ENCODE measurements at places on chromosomes 12 and 14.

GRCh38 chr14:60807971-60808370 lies 73.4 kb downstream of the MNAT1 start:
- peaks cover 9% of the 10 kb centered on the region for H3K4me1 ChIP-seq
- H3K36me3 ChIP-seq = peaks cover 26% of the 10 kb centered on the region
- H3K4me3 ChIP-seq = no peak overlapping the region

DNA sequence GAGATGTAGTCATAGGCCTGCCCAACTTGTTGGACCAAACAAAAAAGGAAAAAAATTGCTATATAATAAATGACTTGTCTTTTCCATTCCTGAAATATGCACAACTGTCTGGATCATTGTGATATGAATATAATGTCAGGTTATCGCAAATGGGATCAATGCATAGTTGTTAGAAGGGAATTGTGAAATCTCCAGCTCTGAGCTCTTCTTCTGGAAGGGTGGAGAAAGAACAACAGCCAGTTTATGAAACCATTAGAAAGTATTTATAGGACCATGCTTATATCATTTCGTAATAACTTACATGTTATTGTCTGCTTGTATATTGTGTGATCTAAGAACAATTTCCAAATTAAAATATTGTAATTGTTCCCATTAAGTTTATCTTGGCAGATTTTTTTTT lies 35.7 kb upstream of the HIF1A start:
- H3K4me1 ChIP-seq = peaks cover 76% of the 10 kb centered on the region
- H3K4me3 ChIP-seq = no peak overlapping the region
- no peak for DNase-seq
- peak overlapping the region; percentile 98 for H3K27ac ChIP-seq
- H3K27me3 ChIP-seq = no peaks in the 10 kb centered on the region

GRCh38 chr12:118493962-118494361 lies 117.6 kb downstream of the SUDS3 start:
- no peak for DNase-seq
- no peak overlapping the region for H3K4me3 ChIP-seq
- H3K27ac ChIP-seq = no peak overlapping the region
- H3K27me3 ChIP-seq = peaks cover 9% of the 10 kb centered on the region
- H3K4me1 ChIP-seq = no peaks in the 10 kb centered on the region

DNA sequence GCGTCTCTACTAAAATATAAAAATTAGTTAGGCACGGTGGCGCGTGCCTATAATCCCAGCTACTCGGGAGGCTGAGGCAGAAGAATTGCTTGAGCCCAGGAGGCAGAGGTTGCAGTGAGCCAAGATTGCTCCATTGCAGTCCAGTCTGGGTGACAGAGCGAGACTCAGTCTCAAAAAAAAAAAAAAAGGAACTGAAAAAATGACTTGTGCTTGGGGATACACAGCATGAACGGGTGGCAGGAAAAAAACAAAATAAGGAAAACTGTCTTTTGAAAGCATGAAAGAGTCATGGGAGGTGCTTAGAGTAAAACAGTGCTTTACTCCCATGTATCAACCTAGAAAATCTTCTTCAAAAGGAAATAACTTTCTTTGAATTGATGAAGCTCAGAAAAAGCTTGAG lies 80.8 kb downstream of the TMTC1 start:
- no peak for DNase-seq
- H3K4me1 ChIP-seq = no peaks in the 10 kb centered on the region
- no peaks in the 10 kb centered on the region for H3K27me3 ChIP-seq
- no peak overlapping the region for H3K4me3 ChIP-seq
- H3K36me3 ChIP-seq = no peaks in the 10 kb centered on the region

DNA sequence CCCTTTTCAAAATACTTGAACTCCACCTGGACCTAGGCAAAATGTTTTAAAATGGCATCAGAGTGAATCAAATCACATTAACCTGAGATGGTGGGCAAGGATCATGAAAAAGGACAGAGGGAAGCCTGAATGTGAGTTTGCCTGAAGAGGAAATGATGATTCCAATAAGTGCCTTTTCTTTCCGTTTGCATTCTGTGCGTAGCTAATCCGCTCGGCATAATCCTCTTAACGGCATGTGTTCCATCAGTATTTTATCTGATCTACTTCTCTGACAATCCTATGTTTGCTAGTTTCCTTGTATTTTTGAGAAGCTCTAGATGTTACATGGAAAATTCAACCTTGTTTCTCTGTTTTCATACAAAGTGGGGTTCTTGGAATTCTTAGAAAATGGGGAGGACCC lies 354.6 kb downstream of the NRXN3 start:
- H3K36me3 ChIP-seq = no peaks in the 10 kb centered on the region
- no peak overlapping the region for H3K27ac ChIP-seq
- H3K27me3 ChIP-seq = no peaks in the 10 kb centered on the region
- no peaks in the 10 kb centered on the region for H3K4me1 ChIP-seq
- no peak overlapping the region for H3K4me3 ChIP-seq

GRCh38 chr14:60309867-60310552 lies 61.0 kb downstream of the PPM1A start:
- no peak overlapping the region for H3K4me3 ChIP-seq
- no peaks in the 10 kb centered on the region for H3K36me3 ChIP-seq
- peaks cover 10% of the 10 kb centered on the region for H3K27me3 ChIP-seq
- H3K4me1 ChIP-seq = no peaks in the 10 kb centered on the region
- DNase-seq = no peak
- H3K27ac ChIP-seq = no peak overlapping the region

DNA sequence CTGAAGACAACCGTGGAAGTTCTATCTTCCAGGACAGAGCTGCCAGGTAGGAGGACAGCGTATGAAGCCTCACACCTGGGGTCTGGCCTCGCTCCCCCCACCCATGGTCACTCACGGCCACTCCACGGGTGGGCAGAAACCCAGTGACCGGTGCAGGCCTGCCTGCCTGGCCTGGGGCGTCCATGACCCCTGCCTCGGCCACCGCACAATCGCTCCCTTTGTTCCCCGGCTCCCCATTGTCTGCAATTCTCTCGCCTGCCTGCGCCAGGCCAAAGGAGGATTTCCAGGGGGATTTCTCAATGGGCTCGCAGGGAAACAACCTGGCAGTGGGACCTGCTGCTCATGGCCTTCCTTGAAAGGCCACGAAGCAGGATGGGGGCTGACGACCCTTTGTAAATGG lies 22.6 kb downstream of the CCDC85C start:
- no peaks in the 10 kb centered on the region for H3K27me3 ChIP-seq
- H3K4me3 ChIP-seq = no peak overlapping the region

DNA sequence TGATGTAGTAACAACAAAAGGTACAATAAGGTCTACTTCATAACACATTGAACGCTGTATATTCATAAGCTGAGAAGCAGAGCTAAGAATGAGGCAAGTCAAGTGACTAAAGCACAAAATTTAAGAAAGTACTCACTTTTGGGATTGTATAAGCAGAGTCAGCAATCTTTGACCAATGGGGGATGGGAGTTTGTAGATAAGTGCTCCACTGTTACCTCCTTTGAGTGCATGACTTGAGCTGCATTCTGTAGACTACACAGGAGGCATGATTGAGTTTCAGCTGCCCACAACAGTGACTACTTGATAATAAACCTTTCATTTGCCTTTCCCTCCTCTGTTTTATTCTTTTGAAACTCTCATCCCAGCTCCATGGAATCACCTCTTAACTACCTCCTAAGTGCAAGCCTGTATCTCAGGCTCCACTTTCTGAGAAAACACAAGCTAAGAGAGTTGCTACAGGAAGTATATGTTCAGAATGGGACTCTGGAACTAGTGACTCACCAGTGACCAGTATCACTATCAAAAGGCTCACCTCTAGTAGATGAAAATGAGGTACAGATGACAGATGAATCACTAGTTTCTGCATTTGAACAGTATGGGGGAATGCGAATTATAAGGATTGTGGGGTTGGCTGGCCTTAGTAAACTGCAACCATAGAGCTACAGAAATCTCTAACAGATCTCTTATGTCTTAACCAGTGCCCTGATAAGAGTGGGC lies 49.2 kb downstream of the SLC35F4 start:
- DNase-seq = no peak
- no peak overlapping the region for H3K27ac ChIP-seq
- no peaks in the 10 kb centered on the region for H3K36me3 ChIP-seq
- no peak overlapping the region for H3K4me3 ChIP-seq
- H3K27me3 ChIP-seq = no peaks in the 10 kb centered on the region

DNA sequence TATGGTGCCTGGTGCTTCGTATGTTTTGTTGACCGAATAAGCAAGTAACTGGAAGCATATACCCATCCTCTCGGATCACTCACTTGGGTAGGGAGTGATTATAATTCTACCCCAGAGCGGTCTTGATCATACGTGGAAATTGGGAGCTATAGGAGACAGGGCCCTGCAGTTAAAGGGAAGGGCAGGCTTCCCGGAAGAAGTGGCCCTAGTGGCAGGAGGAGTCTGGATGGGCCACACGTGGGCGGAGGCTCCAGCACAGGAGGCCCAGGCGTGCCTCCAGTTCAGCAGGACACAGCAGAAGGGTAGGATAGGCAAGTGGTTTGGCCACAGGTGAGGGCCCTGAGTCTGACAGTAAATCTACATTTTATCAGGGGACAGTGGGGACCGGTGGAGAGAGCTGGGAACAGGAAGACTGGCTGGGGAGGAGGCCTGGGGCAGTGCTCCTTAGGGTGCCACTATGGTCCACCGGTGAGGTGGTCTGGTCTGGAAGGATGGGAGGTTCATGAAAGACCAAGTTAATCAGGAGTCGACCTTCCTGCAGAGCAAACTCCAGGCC lies 23.5 kb upstream of the YY1 start:
- H3K4me3 ChIP-seq = peak overlapping the region; percentile 18
- peaks cover 29% of the 10 kb centered on the region for H3K4me1 ChIP-seq
- peak overlapping the region; percentile 93 for H3K27ac ChIP-seq
- H3K27me3 ChIP-seq = no peaks in the 10 kb centered on the region
- no peak for DNase-seq

- H3K4me3 ChIP-seq = peak overlapping the region; percentile 68
- peaks cover 34% of the 10 kb centered on the region for H3K4me1 ChIP-seq
- H3K36me3 ChIP-seq = no peaks in the 10 kb centered on the region
These were observed 32.4 kb downstream of the BICD1 start for GRCh38 chr12:32139064-32139421.

- no peaks in the 10 kb centered on the region for H3K36me3 ChIP-seq
- no peak overlapping the region for H3K4me3 ChIP-seq
- H3K4me1 ChIP-seq = no peaks in the 10 kb centered on the region
- H3K27me3 ChIP-seq = peaks cover 15% of the 10 kb centered on the region
These were observed 43.2 kb upstream of the MYBPC1 start for GRCh38 chr12:101551362-101552114.

GRCh38 chr12:13956060-13956590 lies 25.3 kb downstream of the GRIN2B start:
- no peaks in the 10 kb centered on the region for H3K4me1 ChIP-seq
- H3K36me3 ChIP-seq = no peaks in the 10 kb centered on the region
- H3K4me3 ChIP-seq = no peak overlapping the region

- DNase-seq = no peak
- H3K4me1 ChIP-seq = peaks cover 28% of the 10 kb centered on the region
- H3K4me3 ChIP-seq = no peak overlapping the region
These were observed 12.7 kb upstream of the HNF1A start for GRCh38 chr12:120965534-120966091.

Data from activated T-cell treated with anti-CD3 and anti-CD28 coated beads, Interleukin-2, amount 50 U/mL, for 24 hours (primary cell).